Fibroblast of lung (primary cell): ENCODE measurements at places on chromosomes 11 and 22. TPM values are rescaled to one million over a fixed set of nuclear protein-coding genes. Genes with fewer than 3 reads are reported as not detected.

GRCh38 chr11:120547811-120548681, 36.5 kb downstream of the GRIK4 start:
- DNase-seq: peak; percentile 98

DNA sequence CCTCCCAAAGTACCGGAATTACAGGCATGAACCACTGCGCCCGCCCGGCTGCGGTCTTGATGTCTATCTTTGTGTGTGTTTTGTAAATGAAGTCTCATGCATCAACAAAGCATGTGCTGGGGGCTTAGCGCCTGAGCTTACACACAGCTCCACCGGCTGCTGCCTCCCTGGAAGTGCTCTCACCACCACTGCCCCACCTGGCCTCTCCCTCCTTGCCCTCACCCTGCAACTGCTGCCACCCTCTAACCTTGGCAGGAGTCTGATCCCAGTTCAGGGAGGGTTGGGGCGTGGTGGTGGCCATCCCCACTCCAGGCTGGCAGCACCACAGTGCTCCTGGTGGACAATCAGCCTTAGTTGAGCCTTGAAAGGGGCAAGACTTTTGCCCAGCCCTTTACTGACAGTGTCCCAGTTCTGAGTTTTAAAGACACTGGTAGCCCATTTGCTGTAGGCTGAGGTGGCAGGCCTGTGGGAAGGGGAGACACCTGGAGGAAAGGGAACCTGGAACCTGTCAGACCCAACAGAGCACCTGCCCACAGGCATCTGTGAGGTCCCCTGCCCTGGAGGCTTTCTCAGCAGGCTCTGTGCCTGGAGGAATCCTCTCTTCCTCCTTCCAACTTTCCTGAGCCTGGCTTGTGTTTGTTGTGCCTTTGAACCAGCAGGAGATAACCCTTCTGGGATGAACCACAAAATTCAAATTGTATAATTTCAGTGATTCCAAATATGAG, 42.4 kb upstream of the WEE1 start:
- no peak for DNase-seq

Gene CCDC188
- 0.33 TPM in 1 of 2 replicates, not detected in the other for total RNA-seq

- DNase-seq: no peak
These were observed 1132.1 kb upstream of the CNTN5 start for GRCh38 chr11:97888641-97889040.

Gene TRIM44
- 10.4 and 13.1 TPM in 2 replicates for total RNA-seq

GRCh38 chr11:114228435-114229411, 67.5 kb upstream of the NNMT start:
- DNase-seq: no peak

- peak; percentile 44 for DNase-seq
These were observed 39.2 kb upstream of the SLC36A4 start for GRCh38 chr11:93236741-93237675.

Gene TEX12
- 0.17 TPM in 1 of 2 replicates, not detected in the other for total RNA-seq

DNA sequence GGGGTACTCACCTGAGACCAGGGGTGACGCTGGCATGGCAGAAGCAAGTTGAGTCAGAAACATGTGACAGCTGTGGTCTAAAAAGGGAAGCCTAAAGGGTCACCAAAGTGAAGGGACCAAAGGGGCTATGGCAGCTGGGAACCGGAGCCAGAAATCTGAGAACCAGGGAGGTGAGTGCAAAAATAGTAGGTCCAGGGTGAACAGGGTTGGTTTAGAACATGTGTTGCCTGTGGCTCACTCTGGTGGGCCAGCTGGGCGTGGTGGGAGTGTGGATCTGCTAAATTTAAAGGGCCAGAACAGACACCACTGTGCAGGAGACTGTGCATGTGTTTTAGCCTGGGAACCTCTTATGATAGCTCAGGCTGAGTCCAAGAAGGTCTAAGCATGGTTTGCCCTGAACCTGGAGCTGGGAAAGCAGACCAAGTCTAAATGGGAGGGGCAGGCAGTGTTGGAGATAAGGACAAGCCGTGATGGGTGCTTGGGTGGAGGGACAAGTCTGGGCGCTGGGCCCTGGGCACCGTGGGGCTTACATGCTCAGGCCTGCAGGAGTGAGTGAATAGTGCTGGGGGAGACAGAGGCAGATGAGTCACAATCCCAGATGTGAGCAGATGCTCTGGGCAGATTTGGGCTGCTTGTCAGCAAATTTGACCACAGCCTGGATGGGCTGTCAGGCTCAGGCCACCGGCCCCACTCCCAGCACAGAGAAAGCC, 41.4 kb upstream of the ZBED5 start:
- DNase-seq: peak; percentile 100

DNA sequence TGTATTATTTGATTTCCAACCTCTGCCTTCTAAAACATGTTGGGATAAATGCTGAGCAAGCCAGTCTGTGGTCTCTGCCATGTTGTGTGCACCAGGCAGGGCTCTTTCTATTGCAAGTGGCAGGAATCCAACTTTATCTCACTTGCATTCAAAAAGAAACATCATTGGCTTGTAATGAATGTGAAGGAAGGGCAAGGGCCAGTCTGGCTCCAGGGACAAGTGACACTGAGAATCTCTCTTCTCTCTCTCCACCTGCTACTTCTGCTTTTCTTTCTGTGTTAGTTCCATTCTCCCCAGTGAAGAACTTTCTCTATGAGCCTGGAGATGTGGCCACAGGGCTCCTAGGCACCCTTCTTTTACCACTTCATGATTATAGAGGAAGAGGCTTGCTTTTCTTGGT, 329.9 kb upstream of the NCAM1 start:
- DNase-seq: no peak

GRCh38 chr11:109308551-109308950, 113.4 kb upstream of the C11orf87 start:
- DNase-seq: no peak

DNA sequence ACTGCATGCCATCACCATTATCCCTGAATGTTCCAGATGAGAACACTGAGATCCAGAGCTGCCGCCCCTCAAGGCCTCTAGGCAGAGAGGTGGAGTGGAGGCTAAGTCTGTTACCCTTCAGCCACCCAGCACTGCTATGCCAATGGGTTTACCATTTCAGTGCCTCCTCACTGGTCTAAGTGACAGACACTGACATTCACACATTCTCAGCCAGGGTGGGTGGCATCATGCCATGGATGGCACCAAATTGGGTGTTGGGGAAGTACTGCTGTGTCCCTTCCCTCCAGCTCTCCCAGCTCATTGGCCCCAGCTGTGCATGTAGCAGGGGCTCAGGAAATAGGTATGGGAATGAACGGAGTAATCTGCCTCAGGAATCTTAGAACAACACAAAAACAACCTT, 96.8 kb upstream of the PLET1 start:
- no peak for DNase-seq

GRCh38 chr11:1889224-1889930, 2.3 kb downstream of the PRR33 start:
- DNase-seq: no peak

- no peak for DNase-seq
These were observed 65.1 kb downstream of the PARVG start for GRCh38 chr22:44245867-44246266.

DNA sequence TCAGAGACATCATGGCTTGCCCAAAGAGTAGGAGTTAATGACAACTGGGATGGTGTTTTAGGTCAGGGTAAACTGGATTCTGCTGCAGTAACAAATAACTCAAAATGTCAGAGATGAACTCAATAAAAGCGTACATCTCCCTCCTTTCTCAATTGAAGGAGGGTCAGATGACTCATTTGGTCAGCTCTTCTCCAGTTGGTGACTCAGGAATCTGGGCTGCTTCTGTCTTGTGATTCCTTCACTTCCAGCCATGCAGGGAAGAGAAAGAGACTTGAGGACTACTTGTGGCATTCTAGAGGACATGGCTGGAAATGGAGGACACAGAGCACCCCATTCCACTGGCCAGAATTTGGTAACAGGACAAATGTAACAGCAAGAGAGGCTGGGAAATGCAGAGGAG, 3.2 kb upstream of the SYT13 start:
- DNase-seq: peak; percentile 70

Gene ANO3
- 1.0 and 5.1 TPM in 2 replicates for total RNA-seq

GRCh38 chr11:64524534-64525042, 66.4 kb upstream of the SLC22A12 start:
- DNase-seq: no peak

GRCh38 chr11:19398273-19398672, 157.5 kb upstream of the E2F8 start:
- DNase-seq: peak; percentile 50

GRCh38 chr11:26860091-26860780, 133.7 kb upstream of the FIBIN start:
- DNase-seq: peak; percentile 43

DNA sequence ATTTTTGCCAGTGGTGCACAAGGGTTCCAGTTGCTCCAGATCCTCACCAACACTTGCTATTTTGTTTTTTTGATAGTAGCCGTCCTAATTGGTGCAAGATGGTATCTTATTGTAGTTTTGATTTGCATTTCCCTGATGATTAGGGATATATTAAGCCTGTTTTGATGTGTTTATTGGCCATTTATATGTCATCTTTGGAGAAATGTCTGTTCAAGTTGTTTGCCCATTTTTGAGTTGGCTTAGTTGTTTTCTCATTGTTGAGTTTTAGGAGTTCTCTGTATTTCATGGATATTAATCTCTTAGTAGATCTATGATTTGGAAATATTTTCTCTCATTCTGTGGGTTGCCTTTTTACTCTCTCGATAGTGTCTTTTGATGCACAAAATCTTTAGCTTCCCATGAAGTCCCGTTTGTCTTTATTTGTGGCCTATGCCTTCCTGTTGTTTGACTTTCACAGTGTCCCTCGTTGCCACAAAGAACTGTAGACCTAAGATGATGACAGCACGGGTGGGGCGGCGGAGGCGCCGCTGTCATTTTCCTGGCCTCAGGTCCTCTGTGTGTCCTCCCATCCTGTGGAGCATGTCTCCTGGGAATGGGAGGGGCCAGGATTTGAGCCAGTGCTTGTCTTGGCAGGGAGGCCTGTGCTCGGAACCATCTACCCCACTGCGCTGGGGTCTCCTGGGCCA, 33.5 kb downstream of the LRP5 start:
- DNase-seq: no peak

GRCh38 chr11:6618117-6619003, 862 bp downstream of the TPP1 start:
- peak; percentile 80 for DNase-seq

GRCh38 chr22:37075046-37075445, 23.5 kb downstream of the KCTD17 start:
- DNase-seq: no peak

- no peak for DNase-seq
These were observed 11.0 kb downstream of the SMTN start for GRCh38 chr22:31092161-31092560.

- no peak for DNase-seq
These were observed 23.4 kb upstream of the KRTAP5-6 start for GRCh38 chr11:1673446-1674172.

GRCh38 chr11:119810478-119811232, 81.7 kb upstream of the NECTIN1 start:
- peak; percentile 30 for DNase-seq

DNA sequence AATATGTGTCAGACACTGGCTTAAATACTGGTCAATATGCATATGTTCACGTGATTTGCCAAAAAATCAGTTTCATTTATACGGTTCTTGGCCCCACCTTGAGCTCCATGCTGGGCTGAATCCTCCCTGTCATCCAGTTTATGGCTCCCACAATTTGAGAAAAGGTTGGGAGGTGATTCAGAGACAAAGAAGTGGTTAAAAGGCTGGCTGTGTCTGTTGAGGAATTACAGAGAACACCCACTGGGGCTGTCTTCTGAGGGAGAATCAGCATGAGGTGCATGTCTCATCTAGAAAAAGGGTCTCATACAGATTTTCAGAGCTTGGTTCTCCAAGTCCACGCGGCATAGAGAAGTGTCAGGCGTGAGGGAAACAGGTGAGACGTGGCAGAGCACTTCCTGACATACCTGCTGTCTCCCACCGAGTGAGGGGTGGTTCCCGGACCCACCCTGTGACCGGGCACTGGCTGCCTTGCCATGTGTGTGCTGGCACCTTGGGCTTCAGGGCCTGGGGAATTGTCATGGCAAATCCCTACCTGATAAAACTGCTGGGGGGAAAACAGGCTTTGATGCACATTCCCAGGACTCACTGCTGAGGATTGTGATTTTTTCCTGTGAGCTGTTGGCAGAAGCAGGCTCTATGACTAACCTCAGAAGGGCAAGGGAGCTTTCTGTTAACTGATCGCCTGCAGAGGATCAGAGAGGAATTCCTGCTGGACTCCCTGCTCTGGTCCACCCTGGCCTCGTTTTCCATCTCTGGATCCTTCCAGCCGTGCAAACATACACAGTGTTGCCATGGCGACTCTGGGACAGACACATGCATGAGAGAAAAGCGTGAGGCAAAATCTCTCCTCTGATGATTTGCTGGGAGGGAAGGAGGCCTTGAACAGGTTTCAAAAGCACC, 223.6 kb downstream of the ADAMTS15 start:
- peak; percentile 89 for DNase-seq

DNA sequence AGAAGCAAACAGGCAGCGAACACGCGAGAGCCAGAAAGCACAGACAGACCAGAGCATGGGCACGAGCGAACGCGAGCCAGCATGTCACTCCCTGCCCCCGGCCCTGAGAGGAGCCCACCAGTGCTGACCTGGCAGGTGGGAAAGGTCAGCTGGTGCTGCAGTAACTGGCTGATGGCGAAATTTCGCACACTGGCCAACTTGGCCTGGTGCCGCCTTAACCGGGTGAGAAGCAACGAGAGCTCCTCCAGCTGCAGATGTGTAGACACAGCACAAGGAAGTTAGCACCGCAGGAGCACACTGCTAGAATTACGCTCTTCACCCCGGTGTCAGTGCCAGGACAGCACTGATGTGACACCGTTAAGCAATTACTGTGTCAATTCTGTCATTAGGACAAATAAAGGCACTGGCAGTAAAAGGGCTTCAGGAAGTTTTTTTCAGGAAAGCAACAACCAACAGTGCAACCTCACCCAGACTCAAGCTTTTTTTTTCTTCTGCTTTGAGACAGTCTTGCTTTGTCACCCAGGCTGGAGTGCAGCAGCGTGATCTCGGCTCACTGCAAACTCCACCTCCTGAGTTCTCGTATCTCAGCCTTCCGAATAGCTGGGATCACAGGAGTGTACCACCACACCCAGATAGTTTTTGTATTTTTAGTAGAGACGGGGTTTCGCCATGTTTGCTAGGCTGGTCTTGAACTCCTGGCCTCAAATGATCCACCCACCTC, 76.8 kb downstream of the C11orf58 start:
- peak; percentile 21 for DNase-seq

Gene SMPD1
- 33.9 and 52.2 TPM in 2 replicates for total RNA-seq

DNA sequence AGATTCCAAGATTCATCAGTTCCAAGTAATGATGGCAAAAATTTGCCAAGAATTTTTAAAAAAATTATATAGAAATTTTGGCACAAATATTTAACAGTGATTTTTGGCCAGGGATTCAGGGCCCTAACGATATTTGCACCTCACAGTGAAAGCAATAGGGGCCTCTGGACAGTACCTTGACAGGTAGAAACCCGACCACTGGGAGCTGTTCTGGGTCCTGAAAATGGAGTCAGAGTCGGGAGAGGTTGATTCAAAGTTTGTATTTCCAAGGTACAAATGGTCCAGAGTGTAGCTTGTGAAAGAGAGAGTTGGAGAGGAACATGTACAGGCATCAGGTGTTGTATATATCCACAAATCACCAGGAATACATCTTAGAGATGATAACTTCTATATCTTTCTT, 41.6 kb downstream of the MRGPRX2 start:
- no peak for DNase-seq

- no peak for DNase-seq
These were observed 17.6 kb downstream of the BLID start for GRCh38 chr11:122098261-122098980.

Gene GAS2
- 0.77 and 1.2 TPM in 2 replicates for total RNA-seq
